ENCODE measurements at places on chromosomes 16 and 17.

- no peak for DNase-seq
Measured at GRCh38 chr16:23597003-23597756, 1.1 kb upstream of the NDUFAB1 start.

DNA sequence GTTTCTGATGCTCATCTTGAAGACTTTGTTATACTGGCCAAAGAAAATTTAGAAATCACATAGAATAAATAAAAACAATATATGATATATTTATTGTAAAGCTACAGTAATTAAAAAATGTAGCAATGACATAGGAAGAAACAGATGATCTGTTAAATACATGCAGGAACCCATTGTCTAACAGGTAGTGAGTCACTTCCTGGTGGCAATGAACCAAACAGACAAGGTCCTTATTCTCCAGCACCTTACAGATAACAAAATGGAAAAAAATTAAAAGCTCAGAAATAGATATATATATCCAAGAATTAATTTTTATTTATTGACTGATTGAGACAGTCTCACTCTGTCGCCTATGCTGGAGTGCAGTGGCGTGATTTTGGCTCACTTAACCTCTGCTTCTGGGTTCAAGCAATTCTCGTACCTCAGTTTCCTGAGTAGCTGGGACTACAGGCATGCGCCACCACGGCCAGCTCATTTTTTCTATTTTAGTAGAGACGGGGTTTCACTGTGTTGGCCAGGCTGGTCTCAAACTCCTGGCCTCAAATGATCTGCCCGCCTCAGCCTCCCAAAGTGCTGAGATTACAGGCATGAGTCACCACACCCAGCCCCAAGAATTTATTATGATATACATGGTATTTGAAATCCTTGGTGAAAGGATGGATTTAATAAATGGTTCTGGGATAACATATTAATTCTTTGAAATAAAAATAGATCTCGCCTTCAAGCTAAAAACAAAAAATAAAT lies 7.5 kb downstream of the NETO2 start:
- DNase-seq, result peak; percentile 37

- DNase-seq, result no peak
Measured at GRCh38 chr16:75927810-75928209, 201.5 kb upstream of the CPHXL start.

DNA sequence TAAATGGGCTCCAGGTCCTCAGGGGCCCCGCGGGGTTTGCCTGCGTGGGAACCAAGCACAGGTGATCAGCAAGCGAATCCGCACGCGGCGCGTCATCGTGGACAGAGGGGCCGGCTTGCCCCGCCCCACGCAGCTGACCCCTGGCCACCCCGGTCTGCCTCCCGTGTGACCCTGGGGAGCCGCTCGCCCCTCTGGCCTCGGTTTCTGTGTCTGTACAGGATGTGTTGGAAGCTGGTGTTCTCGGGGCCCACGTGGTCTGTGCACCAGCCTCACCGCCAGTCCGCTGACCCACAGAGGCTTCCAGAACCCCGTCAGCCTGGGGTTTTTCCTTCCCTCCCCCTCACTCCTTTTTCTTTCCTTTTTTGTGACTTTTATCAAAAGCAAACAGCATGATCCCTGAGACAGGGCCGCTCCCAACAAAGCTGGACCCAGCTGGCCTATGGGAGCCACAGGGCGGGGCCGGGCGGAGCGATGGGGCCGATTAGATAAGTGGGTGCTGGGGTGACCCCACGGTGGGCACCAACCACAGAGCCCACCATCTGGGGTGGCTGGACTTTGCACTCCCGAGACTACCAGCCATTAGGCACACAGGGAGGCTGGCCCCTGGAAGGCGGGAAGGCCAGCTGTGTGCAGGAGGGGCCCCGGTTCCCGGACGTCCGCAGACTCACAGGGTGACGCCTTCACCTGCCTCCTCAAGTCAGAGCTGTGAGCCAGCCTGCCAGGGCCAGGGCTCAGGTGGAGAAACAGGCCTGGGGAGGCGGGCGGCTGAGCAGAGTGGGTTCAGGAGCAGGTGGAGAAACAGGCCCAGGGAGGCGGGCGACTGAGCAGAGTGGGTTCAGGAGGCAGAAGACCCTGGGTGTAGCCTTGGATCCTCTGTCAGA lies 56.0 kb downstream of the ZFPM1 start:
- no peak for DNase-seq

DNA sequence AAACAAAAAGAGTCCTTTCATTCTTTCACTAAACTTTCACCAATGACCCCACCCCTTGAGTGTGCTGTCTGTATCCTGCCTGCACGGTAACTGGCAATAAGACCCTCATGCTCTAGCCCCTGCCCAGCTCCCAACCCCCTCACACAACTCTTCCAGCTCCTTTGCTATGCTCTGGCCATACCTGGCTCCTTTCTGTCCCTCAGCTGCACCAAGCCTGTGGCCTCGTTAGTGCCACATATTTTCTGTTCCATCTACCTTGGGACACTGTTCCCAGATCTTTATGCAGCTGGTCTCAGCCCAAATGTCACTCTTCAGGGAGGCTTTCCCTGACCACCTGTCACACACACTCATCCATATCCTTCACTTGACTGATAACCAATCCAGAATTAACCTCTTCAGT lies 47.3 kb downstream of the C16orf82 start:
- no peak for DNase-seq

- peak; percentile 91 for DNase-seq
Measured at GRCh38 chr16:3020604-3021448, 658 bp downstream of the TNFRSF12A start.

DNA sequence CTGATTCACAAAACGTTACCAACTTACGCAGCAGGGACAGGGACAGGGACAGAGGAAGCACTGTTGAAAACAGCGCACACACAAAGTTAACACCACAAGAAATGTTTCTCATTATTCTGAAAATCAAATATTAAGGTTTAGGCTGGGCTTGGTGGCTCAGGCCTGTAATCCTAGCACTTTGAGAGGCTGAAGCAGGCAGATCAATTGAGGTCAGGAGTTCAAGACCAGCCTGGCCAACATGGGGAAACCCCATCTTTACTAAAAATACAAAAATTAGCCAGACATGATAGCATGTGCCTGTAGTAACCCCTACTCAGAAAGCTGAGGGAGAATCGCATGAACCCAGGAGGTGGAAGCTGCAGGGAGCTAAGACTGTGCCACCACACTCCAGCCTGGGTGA lies 4.2 kb downstream of the CYTH1 start:
- DNase-seq, result no peak

- peak; percentile 87 for DNase-seq
Measured at GRCh38 chr17:40559954-40560591, 5.2 kb downstream of the CCR7 start.

GRCh38 chr17:65472666-65473309 lies 88.7 kb downstream of the AXIN2 start:
- DNase-seq, result peak; percentile 28

DNA sequence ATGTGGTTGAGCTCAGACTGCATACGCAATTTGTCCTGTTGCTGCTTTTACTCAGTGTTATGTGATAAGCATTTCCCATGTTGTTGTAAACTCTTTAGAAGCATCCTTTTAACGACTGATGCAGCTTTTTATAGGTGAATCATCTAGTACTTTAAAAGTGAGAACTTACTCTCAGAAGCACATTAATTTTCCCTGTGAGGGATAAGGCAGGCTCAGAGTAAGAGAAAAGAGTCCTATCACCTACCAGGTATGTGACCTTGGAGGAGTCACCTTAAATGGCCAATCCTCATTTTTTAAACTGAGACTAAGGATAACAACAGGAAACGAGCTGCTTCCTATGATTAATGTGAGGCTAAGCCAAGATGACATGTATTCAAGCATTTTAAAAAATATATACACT lies 34.4 kb upstream of the GAN start:
- no peak for DNase-seq

DNA sequence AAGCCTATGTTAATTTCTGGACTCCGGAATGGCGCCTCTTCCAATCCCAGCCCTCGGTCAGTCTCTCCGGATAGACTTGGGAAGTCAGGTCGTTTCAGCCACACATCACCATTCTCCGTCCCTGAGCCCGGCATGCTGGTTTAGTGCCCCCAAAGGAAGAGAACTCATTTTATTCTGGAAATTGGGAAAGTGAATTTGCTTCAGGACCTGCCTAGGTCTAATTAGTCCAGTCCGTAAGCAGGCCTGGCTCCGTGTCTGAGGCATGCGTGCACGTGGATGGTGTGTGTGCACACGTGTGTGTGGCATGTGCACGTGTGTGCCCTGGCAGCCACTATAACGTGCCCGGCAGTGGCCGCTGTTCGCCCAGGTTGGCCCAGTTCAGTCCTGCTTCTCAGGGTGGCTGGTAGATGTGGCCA lies 77.4 kb downstream of the RPA1 start:
- no peak for DNase-seq

GRCh38 chr16:89036776-89037175 lies 56.9 kb upstream of the ACSF3 start:
- no peak for DNase-seq

- DNase-seq, result no peak
Measured at GRCh38 chr16:52308051-52308450, 238.9 kb downstream of the TOX3 start.

DNA sequence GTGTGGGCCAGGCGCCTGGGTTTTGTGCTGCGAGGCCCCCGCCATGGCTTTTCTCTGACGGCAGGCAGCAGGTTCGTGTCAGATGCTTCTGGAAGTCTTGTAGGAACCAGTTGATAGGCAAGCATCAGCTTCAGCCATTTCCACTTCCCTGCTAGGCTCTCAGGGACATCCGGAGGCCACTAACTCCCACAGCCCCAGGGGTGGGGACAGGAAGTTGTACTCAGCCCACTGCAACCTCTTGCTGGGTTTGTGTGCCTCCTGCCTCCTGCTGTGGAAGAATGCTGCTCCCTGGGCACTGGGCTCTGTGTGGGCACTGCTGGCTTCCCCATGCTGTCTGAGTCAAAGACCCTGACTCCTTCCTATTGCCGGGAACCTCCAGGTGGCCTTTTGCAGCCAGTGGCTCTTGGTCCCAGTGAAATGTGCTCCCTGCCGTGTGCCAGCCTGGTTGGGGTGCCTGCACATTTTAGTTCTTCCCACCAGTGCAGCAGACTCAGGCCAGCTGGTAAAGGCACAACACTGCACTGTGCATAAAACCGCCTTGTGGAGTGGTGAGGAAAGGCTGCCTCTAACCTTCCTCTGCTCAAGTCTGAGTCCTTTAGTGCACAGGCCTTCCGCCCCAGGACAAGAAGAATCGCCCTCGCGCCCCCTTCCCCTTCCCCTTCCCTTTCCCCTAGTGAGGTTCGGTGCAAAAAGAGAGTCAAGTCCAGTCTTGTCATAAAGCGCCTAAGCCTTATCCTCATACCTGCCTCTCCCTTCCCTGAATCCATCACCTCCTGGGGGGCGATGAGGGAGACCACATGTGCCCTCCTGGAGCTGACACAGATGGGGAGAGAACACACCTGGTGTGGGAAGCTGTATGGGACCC lies 16.6 kb downstream of the LDHD start:
- DNase-seq, result no peak

DNA sequence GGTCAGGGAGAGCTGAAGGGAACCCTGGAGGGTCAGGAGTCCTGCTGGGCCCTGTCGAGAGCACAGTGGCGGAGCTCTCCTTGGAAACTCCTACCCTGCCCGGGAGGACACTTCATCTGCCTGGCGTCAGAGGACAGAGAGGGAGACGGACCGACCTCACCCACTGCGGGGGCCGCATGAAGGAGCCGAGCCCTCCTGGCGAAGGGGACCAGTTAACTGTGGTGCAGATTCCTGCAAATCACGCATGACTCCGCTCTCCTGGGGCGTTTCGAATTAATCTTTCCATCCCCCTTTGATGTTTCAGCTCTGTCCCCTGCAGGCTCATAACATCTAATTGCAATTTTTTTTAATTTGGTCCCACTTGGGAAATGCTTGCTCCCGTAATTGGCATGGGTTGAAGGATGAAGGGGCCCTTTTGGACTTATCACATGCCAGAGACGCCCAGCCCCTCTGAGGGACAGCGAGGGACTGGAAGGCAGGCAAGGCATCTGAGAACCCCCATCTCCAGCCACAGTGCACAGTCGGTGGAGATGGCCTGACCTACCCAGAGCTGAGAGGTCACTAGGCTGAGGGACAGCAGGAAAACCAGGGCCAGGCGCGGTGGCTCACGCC lies 26.5 kb downstream of the RPH3AL start:
- DNase-seq, result no peak

DNA sequence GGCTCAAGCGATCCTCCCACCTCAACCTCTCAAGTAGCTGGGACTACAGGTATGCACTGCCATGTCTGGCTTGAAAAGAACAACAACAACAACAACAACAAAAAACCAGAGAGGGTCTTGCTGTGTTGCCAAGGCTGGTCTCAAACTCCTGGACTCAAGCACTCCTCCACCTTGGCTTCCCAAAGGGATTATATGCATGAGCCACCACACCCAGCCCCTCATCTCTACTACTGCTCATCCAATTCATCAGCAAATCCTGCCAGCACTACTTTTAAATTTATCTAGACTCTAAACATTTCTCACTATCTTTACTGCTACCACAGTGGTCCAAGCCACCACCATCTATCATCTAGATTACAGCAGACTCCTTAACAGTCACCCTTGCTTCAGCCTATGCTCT lies 109.6 kb downstream of the BRIP1 start:
- no peak for DNase-seq

- DNase-seq, result no peak
Measured at GRCh38 chr17:43169561-43170139, 1.4 kb upstream of the NBR1 start.

DNA sequence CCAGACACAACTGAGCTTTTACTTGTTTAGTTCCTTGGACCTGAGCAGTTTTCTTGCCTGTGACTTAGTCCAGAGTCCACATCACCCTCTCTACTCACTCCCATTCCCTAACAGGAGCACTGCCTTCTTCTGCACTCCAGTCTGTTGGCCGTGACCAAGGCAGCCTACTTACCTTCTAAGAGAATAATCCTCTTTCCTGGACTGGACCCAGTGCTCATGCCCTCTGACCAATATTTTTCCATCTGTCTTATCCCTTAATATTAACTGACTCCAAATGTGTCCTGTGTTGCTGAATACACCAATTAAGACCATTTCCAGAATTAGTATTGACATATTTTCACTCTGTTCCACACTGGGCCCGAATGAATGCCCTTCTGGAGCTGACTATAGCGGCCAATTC lies 681.0 kb upstream of the KIF2B start:
- DNase-seq, result no peak

- peak; percentile 83 for DNase-seq
Measured at GRCh38 chr17:46727572-46728348, 90.7 kb downstream of the WNT3 start.

DNA sequence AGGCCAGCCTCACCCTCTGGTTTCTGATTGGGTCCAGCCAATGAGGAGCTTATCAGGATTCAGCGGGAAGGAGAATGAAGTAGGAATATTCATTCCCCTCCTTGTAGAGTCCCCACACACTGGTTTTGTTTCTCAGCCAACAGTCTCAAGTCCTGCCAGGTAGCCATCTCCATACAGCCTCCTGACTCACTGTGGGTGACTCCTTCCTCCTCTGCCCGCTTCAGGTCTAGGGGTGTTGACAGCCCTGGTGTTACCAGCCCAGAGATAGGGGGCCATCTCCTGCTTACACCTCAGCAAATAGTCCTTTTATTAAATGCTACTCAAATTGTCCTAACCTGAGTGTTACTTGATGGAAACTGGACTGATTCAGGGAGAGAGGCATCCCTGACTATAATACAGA lies 4.0 kb upstream of the MFAP4 start:
- no peak for DNase-seq

GRCh38 chr17:57396511-57396921 lies 140.2 kb downstream of the MSI2 start:
- no peak for DNase-seq

GRCh38 chr17:9006175-9006767 lies 15.0 kb upstream of the NTN1 start:
- no peak for DNase-seq
